ENCODE measurements at places on chromosomes 16 and 17.

GRCh38 chr17:9472094-9472493 lies 103.5 kb downstream of the STX8 start:
- no peak for DNase-seq

DNA sequence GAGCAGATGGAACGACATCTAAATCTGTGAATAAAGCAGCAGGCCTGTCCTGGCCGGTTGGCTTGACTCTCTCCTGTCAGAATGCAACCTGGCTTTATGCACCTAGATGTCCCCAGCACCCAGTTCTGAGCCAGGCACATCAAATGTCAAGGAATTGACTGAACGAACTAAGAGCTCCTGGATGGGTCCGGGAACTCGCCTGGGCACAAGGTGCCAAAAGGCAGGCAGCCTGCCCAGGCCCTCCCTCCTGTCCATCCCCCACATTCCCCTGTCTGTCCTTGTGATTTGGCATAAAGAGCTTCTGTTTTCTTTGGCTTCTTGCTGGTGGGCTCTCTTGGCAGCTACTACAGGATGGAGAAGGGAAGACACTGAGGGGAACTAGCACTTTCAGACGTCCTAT lies 4.1 kb upstream of the RSAD1 start:
- DNase-seq, result no peak

GRCh38 chr16:89556750-89557689 lies 3.5 kb upstream of the RPL13 start:
- DNase-seq, result no peak

- no peak for DNase-seq
These were observed 79.1 kb downstream of the C17orf67 start for GRCh38 chr17:56754523-56755208.

- no peak for DNase-seq
These were observed 5.9 kb upstream of the XYLT1 start for GRCh38 chr16:17476414-17477259.

- no peak for DNase-seq
These were observed 4.8 kb upstream of the CDK5RAP3 start for GRCh38 chr17:47966079-47966519.

DNA sequence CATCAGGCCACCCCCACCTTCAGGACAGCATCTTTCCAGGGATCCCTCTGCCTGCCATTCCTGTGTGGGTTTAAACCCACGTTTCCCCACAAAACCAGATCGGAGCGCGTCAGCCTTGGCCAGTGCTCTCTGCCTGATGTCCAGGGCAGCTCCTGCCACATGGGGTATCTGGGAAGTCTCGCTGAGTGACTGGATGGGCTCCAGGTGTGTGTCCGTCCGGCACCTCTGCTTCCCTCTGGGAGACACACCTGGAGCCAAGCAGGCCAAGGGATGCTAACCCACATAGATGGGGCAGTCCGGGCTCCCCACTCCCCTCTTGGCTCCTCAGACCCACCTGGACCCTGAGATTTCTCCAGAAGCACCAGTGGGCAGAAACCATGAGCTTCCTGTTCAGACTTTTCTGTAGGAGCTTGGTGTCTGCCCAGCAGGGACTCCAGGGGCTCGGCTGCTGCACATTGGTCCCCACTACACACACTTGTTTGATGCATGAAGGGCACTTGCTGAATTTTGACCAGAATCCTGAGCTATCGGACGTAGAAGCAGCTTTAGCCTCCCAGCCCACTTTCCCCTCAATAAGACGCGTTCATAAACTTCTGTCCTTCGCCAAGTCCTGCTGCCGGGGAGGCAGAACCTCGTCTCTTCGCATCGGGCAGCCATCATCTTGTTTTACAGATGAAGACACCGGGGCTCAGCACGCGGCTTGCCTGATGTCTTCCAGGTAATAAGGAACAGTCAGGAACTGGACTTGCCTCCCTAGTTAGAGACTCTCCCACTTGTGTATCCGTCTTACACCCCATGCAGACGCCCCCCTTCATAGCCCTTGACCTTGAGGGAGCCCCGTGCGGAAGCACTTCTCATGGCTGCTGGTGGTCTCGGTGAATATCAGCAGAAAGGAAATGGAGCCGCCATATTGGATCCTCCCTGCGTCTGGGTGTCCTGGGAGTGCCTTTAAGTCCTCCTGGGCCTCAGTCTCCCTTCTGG lies 91.6 kb upstream of the ZNF469 start:
- DNase-seq, result no peak

GRCh38 chr17:64269687-64270649 lies 6.9 kb upstream of the TEX2 start:
- DNase-seq, result no peak

- no peak for DNase-seq
These were observed 486.5 kb downstream of the CDH13 start for GRCh38 chr16:83113317-83113716.

DNA sequence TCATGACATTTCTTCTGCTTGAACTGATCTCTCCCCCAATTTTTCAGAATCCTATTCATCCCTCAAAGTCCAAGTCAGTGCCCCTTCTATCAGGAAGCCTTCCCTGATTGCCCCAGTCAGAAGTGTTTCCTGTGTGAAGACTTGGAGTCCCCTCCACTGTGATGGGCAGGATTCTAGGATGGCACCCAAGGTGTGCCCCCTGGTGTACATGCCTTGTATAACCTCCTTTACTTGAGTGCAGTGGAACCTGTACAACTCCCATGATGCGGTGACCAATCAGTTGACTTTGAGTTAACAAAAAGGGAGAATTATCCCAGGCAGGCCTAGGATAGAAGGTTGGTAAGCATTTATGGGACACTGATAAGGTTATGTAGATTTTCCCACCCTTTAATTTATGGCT lies 23.4 kb downstream of the MYH13 start:
- DNase-seq, result no peak

DNA sequence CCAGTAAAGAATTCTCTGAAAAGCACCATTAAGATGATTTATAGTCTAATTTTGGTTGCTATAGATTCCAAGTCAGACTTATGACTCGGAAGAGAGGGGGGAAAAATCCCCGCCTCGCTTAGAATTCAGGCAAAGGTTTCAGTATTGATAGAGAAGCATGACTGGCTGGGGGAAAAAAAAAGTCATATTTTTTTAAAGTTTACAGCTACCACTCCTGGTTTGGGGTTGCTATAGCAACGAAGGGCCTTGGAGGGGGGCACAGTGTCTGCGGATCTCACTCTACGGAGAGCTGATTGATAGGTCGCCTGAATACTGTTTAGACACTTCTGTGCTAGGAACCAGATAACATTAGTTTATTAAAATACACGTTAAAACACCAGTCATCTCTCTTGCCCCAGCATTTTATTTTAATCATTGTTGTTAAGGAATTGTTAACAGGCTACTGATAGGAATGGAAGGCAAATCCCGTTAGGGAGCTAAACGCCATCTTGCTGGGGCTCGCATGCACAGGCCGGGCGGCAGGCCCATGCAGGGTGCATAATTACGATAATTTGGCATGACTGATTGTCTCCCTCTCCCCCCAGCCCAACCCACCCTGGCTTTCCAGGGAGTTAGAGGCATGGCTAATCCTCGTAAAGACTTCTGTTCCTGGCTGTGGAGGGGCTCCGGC lies 380.0 kb upstream of the XYLT1 start:
- DNase-seq, result no peak

GRCh38 chr17:48728232-48729231 lies at the start of gene HOXB13:
Gene HOXB13 (minus strand): TSS chr17:48728750. CDS start chr17:48728593, 157 bp downstream.
- peak; percentile 17 for DNase-seq

DNA sequence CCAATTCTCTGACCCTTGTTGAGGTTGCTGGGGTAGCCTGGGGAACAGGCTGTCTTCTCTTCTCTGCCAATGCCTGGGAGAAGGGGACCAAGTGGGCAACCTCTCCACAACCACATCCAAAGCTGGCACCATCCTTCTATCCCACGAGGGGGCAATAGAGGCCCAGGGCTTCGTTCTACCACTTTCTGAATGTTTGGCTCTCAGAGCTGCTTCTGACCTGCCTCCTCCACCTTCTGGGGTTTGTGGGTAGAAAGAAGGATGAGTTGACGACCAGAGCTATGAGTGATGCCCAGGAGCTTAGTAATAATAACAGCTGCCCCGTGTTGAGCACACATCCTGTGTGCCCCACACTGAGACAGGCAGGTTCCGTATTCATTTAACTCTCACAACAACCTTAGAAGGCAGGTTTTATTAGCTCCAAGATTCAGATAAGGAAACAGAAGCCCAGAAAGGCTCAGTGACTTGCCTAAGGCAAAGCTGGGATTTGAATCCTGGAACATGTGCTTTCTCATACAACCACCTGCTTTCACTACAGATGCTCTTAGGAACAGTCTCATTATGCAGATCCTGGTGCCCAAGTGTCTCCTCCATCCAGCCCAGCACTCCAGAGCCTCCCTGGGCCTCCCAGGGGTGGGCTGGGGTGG lies 11.1 kb downstream of the TSPOAP1 start:
- DNase-seq, result no peak

DNA sequence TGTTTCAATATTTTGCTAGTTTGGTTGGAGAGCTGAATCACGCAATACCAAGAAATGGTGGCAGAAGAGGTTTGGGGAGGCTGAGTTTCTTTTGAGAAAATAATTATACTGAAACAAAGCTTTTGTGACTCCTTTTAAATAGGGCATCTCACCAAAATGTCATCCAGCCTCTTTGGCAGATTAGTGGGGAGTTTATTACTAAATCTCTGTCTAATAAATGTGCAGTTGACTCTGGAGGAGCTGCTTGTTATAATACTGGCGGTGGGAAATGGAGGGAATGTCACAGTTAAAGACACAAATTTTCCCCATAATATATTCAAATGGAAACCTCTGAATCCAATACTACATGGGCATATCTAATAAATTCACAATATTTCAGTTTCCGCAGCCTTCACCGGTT lies 44.7 kb downstream of the SNX11 start:
- no peak for DNase-seq
